ENCODE measurements at places on chromosomes 1 and 21.
A peak's percentile ranks its signal among the peaks of the same experiment; 100 is the strongest.

DNA sequence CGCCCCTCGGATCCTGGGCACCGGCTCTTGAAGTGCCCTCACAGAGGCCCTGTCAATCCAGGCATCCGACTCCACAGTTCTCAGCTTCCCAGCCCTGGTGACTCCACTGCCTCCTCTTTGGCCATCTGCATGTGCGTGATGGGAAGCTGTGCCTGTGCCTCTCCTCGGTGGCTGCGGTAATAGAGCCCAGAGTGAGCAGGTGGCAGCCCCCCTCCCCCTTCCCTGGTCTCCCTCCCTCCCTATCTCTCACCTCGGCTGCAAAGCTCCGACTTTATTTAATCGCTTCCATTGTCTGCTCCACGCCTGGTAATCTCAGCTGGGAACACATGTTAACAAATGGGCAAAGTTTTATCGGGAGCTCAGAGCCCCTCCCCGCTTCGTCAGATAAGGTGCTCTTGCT lies 91.9 kb downstream of the IGSF21 start:
- DNase-seq: no peak

DNA sequence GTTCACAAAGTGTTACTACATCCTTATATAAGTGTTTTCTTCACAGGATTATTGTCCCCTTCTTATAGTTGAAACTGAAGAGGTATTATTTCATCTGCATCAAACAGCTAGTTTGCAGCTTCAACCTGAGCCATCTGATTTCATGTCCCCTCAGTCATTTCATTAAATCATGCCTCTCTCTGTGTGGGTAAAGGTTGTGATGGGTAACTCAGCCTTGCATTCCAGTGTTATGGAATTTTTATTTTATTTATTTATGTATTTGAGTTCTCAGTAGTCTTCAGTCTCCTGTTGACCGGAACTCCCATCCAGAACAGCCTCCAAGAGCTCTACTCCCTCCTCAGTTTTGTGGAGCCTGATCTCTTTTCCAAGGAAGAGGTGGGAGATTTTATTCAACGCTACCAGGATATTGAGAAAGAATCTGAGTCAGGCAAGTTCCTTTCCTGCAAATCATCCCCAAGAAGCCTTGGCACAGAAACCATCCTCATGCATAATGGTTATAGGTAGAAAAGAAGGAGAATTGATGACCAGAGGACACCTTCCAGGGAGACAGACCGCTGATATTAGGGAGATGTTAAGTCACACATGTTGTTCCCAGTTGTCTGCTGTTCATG lies 21.8 kb downstream of the CHD1L start:
- no peak for DNase-seq

GRCh38 chr1:212291505-212292134 lies 6.4 kb downstream of the PPP2R5A start:
- DNase-seq: peak; percentile 81

DNA sequence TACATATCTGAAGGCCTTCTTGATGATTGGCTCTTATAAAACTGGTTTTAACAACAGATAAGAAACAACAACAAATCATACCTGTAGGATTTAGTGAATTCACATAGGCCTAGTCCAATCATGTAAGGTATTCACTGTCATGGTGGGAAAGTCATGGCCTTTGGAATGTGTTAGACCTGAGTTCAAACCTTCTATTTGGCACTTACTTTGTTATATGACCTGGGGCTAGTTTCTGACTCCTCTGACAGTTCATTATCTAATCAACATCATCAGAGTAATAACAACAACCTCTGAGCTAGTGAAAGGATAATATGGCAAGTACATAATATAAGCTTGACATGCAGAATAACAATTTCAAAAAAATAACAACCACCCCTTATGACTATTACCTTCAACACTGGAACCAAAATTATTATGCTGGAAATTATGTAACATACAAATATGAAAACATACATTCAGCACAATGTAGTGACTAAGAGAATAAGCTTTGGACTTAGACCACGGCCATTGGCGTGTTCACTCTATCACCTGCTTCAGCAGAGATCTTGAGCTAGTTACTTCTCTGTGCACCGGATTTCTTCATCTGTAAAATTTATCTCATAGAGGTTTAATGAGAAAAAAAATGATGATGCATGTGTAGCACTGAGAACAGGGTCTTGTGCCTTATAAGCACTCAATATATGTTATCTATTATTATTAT lies 597.6 kb downstream of the LMO4 start:
- DNase-seq: no peak

GRCh38 chr1:102071451-102071850 lies 74.7 kb upstream of the OLFM3 start:
- no peak for DNase-seq

- DNase-seq: no peak
Measured at GRCh38 chr1:116911188-116911553, 1.5 kb downstream of the PTGFRN start.

DNA sequence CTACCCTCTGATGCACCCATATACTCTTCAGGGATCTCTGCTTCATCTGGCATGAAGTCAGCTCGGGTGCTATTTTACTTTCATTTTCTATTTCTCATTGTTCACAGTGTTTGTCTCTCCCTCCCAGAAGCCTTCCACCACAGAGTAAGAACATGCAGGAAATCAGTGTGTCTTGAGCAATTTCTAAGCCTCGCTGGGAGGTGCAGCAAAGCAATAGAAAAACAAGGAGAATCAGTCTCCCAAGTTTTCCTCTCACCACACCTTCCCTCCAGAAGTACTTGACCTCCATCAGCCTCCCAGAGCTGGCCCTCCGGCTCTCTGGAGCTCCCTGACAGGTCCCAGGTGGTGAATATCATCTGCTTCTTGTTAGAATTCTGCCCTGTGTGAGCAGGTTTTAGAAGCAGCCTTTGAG lies 594.7 kb upstream of the CAMK1G start:
- peak; percentile 46 for DNase-seq

DNA sequence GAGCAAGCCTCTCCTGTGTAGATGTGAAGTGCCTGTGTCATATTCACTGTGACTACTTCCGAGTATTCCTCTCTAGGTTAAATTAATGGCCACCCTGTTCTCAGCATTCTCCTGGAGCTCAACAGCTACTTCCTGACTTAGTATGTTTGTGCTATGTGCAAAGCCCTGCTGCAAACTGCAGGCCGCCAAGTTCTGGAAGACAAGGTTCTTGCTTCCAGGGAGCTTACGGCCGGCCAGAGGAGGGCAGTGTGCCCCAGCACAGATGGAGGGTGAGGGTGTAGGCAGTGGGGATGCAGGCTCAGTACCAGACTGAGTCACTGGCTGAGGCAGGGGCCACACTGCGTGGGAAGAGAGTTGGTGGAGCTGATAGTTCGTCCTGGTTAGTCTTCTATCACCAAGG lies 43.2 kb downstream of the ELK4 start:
- DNase-seq: no peak

GRCh38 chr1:204409836-204410687 lies 1.6 kb downstream of the PPP1R15B start:
- no peak for DNase-seq

- DNase-seq: no peak
Measured at GRCh38 chr1:29454616-29455380, 218.5 kb downstream of the PTPRU start.

GRCh38 chr21:46000182-46000730 lies 18.7 kb downstream of the COL6A1 start:
- DNase-seq: no peak

- DNase-seq: peak; percentile 7
Measured at GRCh38 chr1:161261261-161262235, 3.0 kb downstream of the PCP4L1 start.

DNA sequence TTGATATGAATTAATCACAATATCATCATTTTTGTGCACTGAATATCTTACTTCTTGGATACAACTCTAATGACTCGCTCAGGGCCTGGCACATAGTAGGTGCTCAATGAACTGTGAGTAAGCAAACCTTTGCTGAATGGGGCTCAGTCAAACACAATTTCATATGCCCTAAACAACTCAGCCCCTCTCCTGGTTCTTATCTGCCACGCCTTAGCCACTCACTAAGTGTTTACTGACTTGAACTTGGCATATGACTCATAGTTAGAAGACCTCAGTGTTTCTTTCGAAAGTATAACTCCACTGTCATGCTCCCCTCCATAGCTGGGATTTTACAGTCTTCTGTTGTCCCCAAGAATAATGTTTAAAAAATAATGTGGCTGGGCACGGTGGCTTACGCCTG lies 4.8 kb upstream of the IFNLR1 start:
- peak; percentile 27 for DNase-seq

GRCh38 chr1:162663589-162664106 lies 31.4 kb downstream of the DDR2 start:
- DNase-seq: no peak

- DNase-seq: no peak
Measured at GRCh38 chr1:182264185-182264584, 127.4 kb downstream of the GLUL start.

DNA sequence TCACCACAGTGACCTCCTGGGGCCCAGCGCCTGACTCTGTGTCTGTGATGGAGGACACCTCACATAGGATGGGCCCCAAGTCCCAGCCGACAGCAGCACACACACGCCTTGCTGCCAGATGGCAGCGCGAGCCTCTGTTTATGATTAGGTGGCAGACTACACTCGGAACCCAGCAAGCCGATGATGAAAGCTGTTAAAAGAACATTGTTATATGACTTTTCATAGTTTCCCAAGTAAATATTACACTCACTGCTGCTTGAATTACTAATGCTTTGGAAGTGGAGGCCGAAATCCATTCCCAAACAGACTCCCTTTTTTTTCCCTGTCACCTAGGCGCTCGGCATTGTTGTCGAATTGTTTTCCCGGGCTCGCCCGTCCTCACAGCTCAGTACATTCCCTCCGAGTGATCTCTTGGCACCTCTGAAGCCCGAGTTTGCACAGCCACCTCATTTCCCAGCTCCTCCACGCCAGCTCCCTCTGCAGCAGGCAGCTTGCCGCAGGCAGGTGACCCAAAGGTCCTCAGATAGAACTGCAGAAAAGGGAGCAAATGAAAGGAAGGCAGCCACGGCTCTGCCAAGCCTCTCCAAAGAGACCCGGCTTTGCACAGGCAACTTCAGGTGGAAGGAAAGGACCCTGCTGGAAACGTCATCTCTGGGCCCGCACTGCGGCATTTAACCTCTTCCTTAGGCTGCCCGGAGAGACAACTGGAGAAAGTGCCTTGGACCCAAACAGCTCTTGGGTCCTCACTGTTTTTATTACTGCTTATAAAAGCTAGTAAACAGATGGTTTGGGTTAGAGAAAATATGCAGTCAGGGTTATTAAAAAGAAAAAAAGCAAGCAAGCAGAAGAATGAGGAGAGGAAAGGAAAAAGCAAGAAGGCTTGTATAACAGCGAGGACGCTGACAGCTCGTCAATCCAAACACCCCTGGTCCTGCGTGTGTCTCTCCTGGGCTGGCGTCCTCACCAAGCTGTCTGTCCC lies 72.2 kb upstream of the SLC25A33 start:
- no peak for DNase-seq

DNA sequence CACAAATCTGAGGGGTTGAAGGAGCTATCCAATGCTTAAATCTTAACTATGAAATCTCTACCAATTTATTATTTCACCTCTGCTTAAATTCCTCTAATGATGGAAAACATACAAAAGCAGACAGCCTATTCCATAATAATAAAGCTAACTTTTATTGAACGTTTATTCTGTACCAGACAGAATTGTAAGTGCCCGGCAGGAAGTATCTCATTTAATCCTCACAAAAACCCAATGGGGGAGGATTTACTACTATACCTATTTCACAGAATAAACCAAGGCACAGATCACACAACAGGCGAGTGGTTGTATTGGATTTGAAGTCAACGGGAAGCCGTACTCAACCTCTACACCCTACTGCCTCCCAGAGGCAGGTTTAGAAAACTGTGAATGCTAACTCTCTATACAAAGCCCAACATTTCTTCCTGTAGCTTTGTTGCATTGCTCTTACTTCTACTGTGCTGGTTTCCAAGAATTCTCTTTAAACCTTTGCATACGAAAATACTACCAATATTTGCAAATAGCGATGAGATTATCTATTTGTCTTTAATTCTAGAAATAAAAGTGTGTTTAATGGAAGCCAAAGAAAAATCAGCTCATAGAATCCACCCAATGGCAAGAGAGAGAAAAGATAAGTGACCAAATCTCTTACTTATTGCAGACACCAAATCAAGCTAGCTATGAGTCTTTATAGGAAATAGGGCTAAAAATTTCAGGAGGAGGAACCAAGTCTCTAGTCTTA lies 33.5 kb upstream of the C1orf53 start:
- peak; percentile 68 for DNase-seq

DNA sequence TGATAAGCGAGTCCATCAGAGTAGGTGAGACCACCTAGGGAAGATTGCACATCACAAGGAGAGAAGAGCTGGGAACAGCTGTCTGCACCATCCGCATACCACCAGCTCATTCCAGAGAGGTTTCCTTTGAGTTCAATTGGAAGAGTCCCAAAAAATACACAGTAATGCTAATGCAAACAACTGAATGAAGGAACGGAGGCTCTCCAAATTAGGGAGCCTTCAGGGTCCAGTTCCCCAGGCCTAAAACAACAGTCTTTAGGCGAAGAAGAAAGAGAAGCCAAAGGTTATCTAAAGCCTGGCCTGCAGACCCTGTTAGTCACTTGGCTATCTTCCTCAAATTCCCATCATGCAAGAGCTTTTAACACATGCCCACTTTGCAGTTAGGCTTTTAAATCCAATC lies 246.4 kb downstream of the PBX1 start:
- DNase-seq: no peak

- DNase-seq: no peak
Measured at GRCh38 chr1:38305666-38306065, 259.1 kb upstream of the POU3F1 start.

GRCh38 chr1:8604041-8604945 lies 213.1 kb downstream of the RERE start:
- DNase-seq: peak; percentile 36

DNA sequence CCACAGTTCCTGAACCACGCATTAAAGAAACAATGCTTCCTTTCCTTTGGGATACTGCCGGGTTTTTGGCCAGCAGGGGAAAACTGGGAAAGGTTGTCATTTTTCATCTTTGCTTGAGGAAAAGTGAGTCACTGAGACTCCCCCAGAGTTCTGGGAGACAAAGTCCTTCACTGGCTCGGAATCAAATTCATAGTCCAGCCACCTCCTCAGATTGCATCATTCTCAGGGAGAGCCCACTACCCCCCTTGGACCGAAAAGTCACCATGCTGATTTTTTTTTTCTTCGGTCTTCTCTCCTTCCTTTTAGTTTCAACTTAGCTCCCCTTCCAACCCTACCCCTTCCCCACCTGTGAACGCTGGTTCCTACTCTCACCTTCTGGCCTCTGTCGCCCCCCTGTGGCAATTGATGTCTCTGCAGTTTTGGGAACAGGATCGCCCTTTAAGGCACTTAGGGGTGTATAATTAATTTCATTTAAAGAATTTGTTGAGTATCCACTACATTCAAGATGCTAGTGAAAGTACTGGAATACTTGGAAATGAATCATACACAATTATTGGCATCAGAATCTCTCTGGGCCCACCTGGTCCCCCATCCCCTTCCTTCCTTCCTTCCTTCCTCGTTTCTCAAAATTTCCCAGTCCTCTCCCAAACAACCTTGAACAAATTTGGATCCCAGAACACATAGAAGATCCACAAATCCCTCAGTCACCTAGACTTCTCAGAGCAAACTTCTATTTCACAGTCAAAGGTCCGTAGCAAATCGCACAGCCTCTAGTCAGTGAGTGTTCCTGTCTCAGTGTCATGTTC lies 6.9 kb downstream of the ACKR1 start:
- peak; percentile 36 for DNase-seq

Measured in CD4-positive, alpha-beta T cell treated with Interleukin-17A for 1 hour (primary cell).